ENCODE measurements at places on chromosomes 6 and 20.

DNA sequence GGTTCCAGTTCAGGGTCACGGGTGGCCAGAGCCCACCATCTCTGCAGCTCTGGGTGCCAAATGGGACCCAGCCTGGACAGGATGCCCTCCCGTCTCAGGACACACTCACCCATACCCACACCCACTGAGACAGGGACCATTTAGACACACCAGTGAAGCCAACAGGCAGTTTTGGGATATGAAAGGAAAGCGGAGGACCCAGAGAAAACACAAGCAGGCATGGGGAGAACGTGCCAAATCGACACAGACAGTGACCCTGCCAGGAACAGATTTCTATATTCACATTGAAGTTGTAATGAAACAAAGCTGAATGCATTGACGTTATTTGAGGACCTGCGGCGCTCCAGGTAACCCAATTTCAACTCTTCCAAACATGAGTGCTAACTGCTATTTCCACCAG is 164.5 kb downstream of the DOK5 start:
- no peak for DNase-seq

- no peak for DNase-seq
These were observed 60.6 kb downstream of the RIPOR3 start for GRCh38 chr20:50630578-50631263.

DNA sequence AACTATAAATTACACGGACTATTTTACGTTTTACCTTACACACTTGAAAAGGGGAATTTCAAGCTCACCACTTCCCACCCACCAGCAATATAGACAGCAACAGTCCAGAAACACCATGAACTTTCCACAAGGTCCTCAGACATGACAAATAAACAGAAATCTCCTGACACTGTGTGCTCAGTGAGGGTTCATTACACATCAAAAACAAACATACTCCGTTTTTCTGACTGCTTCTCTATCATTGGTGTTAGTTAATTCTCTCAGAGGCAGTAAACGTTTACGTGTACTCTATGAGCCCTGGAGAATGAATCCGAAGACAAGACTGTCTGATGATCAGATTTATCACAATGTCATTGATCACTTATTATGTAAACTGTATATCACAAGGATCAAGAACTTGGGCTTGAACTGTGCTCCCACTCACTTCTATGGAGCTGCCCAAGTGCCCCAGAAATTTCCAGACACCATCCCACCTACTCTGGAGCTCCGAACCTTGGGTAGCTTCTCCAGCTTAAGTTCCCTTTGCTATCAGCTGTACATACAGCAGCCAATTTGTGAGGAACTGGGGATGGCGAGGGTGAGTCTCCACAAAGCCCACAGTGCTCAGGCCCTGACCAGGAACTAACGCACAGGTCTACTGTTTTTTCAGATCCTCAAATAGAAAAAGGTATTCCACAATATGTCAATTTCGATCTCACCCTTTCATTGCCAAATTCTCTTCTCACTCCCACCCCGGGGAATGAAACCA is 86.0 kb downstream of the ALDH8A1 start:
- no peak for DNase-seq

- no peak for DNase-seq
These were observed 24.7 kb downstream of the FNDC1 start for GRCh38 chr6:159193923-159194322.

Measured in SIG-M5 (cell line).